ENCODE measurements at places on chromosomes 1 and 21.
A peak's percentile ranks its signal among the peaks of the same experiment; 100 is the strongest.

GRCh38 chr1:151668090-151668489 lies 48.5 kb downstream of the CELF3 start:
- no peak for DNase-seq

DNA sequence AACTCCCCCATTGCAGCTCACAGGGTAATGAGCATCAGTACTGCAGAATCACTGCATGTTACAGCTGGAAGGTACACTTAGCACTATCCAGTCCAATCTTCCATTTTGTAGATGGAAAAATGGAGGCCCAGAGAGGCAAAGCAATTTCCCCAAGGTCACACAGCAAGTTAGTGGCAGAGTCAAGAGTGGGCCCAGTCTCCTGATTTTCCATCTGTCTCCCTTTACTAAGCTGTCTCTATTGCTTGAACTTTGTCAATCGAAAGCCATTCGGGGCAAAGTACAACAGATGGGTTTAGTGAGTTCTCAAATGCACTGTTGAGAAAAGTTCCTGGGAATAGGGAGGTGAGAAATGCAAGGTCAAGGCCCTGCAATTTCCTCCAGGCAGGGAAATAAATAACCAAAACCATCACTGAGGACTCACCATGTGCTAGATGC lies 50.4 kb upstream of the IFFO2 start:
- DNase-seq, result no peak

DNA sequence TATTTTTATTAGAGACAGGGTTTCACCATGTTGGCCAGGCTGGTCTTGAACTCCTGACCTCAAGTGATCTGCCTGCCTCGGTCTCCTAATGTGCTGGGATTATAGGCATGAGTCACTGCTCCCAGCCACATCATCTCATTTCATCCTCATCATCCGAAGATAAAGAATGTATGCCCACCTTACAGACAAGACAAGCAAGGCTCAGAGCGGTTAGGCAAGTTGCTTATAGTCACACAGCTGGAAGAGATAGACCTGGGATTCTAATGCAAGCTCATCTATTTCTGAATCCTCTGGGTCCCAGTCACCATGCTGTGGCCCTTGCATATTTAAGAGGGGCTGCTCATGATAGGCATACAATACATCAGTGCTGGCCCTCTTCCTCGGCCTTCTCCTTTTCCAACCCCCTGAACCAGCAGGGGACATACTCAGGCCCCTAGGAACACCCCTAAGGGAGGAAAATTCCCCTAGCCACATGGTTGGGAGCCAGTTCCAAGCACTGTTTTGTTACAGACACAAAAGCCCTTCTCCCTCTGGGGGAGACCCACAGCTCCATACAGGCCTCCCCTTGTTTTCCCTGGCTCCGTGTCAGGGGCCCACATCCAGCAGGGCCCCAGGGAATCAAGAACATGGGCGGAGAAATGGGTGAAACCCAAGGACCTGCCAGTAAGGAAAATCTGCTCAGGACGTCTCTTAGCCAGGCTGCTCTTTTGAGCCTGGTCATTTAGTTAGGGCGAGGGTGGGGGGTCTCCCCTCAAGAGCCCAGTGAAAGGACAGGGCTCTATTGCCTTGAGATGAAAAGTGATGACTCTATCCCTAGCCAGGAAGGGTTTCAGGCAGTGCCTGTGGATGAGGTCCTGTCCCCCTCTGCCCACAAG lies 6.9 kb downstream of the CSRP1 start:
- no peak for DNase-seq

- DNase-seq, result peak; percentile 97
Observed at GRCh38 chr1:227318016-227318852, at the start of gene CDC42BPA. Gene CDC42BPA (minus strand): TSS chr1:227318492. CDS start chr1:227317182, 1,310 bp downstream.

DNA sequence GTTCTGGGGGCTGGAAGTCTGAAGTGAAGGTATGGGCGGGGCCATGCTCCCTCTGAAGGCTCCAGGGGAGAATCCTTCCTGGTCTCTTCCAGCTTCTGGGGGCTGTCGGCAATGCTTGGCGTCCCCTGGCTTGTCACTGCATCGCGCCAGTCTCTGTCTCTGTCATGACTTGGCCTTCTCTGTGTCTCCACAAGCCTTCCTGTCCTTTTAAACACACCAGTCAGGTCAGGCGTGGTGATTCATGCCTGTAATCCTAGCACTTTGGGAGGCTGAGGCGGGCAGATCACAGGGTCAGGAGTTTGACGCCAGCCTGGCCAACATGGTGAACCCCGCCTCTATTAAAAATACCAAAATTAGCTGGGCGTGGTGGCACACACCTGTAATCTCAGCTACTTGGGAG lies 125.3 kb downstream of the ACTL8 start:
- no peak for DNase-seq

- DNase-seq, result peak; percentile 32
Observed at GRCh38 chr1:33244143-33244808, 12.0 kb upstream of the ZNF362 start.

- no peak for DNase-seq
Observed at GRCh38 chr21:40452548-40452947, 394.4 kb downstream of the DSCAM start.

DNA sequence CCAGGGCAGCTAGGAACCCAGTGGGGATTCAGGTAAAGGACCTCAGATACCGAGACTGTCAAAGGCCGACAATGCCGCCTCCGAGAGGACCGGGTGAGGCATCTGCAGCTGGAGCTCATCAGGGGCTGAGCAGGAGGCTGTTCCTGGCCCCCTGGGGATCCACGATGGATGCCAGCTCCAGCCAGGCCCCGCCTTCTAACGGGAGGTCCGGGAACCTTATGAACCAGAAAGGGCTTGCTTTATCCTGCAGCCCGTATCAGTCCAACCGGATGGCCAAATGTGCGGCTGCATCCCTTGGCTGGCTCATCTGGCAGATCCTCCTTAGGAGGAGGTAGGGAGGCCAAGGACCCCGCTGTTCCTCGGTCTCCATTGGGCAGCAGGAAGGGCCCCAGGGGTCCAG lies 32.0 kb downstream of the SLC45A1 start:
- DNase-seq, result peak; percentile 53

DNA sequence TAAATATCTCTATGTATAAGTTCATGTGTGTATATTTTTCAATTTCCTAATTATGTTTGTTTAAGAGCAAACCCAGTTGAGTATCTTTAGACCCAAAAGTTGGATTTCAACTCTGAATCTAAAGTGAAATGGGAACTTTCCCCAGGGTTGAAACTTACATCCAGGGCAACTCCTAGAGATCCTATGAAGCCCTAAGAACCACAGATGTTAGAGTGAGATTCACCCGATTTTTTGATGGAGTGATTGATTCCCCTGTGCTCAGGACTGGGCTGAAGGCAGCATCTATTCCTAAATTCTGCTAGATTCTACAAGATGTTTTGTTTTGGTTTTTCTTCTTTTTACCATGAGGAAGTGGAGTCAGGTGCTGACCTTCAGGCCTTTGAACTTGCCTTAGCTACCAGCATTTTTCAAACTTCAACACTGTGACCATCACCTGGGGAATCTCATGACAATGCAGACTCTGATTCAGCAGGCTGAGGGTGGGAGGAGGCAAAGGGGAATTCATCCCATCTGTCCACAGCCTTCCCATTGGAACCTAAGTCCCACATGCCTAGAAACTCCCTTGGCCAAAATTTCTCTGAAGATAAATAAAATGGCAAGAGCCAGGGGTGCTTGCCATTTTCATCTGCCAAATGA lies 145.5 kb downstream of the ETS2 start:
- DNase-seq, result no peak

GRCh38 chr1:109370712-109371340 lies 26.9 kb downstream of the SORT1 start:
- DNase-seq, result no peak

DNA sequence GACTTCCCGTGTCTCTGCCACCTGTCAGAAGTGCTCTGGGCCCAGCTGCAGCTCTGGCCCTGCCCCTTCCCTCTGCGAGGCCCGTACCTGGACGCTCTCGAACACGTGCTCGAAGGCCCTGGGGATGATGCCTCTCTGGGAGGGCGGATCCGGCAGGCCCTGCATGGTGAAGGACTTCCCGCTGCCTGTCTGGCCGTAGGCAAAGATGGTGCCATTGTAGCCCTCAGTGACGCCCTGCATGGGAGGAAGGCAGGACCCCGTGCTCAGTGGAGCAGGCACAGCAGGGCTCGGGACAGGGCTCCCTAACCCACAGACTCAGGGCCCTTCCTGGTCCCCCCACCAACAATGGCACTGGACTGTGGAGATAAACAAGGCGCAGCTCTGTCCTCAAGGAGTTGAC lies 2.4 kb downstream of the KIF17 start:
- DNase-seq, result no peak

- DNase-seq, result no peak
Observed at GRCh38 chr1:228341450-228341813, 65.2 kb downstream of the TRIM11 start.
